Activated CD8-positive, alpha-beta memory T cell treated with anti-CD3 and anti-CD28 coated beads for 36 hours (primary cell): ENCODE measurements at places on chromosomes 2 and 18. TPM values are rescaled to one million over a fixed set of nuclear protein-coding genes. Genes with fewer than 3 reads are reported as not detected.

The ITPRIPL1 gene
- 59.8 TPM for total RNA-seq

The DYNAP gene
- not detected for total RNA-seq

The ZAP70 gene
- total RNA-seq: 201 TPM

The MRO gene
- total RNA-seq: not detected

The NCL gene
- 1,690 TPM for total RNA-seq
